Stimulated activated CD8-positive, alpha-beta memory T cell treated with anti-CD3 and anti-CD28 coated beads, Interleukin-15, amount 100 ng/mL, for 48 hours (primary cell): ENCODE measurements at places on chromosomes 6 and 20.

- DNase-seq, result no peak
Observed at GRCh38 chr6:111207141-111207858, 120.0 kb downstream of the SLC16A10 start.

DNA sequence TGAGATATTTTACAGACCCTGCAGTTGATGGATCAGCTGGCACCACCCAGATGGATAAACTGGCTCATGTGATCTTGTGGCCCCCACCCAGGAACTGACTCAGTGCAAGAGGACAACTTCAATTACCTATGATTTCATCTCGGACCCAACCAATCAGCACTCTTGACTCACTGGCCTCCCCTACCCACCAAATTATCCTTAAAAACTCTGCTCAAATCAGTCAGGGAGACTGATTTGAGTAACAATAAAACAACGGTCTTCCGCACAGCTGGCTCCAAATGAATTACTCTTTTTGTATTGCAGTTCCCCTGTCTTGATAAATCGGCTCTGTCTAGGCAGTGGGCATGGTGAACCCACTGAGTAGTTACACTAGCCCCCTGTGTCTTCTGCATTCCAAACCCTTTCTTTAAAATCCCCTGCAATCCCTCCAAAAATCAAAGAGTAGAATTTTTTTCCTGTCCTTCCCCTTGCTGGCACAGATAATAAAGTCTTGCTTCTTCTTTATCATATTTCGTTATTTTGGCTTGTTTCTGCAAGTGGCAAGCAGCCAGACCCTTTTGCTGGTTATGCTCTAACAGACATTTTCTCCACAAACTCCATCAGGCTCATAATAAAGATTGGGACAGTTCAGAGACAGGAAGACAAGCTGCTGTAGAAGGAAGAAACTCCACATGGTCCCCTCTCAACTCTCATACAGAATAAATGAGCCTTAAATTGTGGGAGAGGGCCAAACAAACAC lies 48.3 kb downstream of the OR2B6 start:
- no peak for DNase-seq

- DNase-seq, result no peak
Observed at GRCh38 chr6:134296762-134297161, 21.1 kb downstream of the SGK1 start.

DNA sequence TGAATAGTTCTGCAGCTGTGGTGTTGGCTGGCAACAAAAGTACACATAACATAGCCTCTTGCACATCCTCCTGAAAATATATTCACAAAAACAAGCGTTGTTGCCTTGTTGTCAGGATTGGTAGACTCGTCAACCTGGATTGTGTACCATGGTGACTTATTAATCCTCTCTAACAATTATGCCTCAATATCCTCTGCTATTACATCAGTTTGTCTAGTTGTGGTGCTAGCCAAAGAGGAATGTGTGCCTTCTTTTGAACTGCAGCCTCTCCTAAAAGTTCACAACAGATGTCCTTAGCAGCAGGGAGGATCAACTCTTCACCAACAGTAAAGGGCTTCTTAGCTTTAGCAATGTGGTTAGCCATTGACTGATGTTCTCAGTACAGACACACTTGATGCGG lies 3.6 kb upstream of the SF3B5 start:
- DNase-seq, result no peak

DNA sequence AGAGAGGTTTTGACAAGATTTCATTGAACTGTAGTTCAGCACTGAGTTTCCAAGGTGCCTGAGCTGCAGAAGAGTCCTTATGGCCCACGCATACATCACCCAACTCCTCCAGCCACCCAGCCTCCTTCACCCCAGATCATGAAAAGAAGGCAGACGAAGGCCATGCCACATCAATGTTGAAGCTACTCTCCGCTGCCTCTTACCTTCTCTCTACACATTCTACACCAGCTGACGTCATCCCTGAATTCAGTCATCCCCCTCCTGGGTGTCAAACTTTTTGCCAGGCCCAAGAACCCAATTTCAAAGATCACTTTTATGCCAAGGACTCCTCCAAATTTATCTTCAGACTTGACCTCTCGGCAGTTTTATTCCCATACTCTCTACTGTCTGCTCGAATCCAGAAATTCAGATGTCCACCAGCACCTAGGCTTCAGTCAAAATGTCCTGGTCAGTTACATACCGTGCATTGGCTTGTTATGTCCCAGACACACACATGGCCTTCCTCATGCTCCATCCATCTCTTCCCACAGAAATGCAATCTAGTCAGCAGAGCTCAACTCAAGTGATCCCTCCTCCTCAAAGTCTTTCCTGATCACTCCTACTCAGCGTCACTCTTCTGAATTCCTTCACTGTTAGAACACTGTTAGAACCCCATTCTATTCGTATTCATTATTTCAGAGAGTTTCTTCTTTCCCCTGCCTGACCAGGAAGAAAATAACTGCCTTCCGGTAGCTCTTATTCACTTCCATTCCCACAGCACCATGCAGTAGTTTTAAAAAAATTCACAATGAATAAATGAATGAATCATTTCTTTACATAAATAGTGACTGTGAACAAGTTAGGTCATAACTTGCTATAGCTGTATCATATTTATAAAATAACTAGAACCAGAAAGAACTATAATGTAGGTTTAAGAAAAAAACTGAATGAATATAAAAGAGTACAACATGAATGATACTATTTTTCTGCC lies 11.5 kb downstream of the ATXN1 start:
- no peak for DNase-seq

DNA sequence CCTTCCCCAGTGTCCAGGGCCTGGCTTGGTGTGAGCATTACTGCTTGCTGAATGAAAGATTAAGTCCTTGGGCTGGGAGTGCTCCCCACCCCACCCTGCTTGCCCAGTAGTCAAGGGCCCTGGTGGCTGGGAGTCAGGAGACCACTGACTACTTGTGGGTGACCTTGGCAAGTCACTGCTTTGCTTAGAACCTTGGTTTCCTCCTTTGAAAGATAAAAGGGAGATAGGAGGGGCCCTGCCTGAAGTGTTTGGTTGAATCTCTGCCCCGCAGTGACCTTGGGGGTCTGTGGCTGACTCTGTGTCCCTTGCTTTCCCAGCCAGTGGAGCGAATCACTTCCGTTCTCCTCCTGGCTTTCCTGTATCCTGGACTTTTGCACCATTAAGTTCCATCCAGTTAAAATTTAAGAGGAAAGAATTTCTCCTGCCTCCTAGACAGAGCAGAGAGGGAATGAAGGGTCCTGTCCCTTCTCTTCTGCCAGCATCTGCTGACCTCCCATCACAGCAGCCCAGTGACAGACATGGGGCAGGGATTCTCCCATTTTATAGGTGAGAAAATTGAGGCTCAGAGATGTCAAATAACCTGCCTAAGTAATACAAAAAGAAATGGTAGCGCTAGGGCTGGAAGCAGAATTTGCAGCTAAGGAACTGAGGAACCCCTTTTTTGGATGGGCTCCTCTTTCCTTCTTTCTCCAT lies 3.5 kb upstream of the EPB41L1 start:
- no peak for DNase-seq

DNA sequence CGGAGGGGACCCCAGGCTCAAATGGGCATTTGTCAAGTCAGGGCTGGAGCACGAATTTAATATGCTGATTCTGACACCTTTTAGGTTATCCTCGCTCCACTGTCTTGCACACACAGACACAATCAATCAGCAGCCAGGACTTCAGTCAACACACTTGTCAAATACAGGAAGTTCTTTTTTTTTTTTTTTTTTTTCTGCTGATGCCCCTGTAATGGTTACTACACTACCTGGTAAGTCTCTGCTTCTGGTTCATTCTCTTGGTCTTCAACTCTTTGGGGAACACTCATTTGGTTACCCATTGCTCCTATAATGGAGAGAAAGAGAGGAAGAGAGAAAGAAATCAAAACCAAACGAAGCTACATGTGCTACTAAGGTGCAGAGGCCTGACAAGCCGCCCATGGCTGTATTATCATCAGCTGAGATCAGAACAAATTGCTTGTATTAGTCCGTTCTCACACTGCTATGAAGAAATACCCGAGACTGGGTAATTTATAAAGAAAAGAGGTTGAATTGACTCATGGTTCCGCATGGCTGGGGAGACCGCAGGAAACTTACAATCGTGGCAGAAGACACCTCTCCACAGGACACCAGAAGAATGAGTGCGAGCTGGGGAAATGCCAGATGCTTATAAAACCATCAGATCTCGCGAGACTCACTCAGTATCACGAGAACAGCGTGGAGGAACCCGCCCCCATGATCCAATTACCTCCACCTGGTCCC lies 11.8 kb downstream of the BCAS1 start:
- DNase-seq, result no peak

DNA sequence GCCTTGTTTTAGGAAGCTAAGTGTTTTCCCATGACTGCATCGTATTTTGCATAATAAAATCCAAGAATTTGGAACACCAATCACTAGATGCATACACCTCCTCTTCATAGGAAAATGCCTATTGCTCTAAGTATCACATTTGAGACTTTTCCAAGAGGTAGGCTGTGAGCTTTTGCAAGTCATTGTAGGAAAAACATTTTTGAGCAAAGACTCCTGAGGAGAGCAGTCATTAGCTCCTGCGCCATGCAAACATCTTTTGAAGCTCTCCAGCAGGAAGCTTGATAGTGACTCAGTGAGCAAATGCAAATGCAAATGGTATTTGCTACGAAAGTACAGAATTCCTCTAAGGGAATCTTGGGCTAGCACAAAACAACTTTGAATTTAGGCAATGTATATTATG lies 750.4 kb downstream of the QKI start:
- no peak for DNase-seq

DNA sequence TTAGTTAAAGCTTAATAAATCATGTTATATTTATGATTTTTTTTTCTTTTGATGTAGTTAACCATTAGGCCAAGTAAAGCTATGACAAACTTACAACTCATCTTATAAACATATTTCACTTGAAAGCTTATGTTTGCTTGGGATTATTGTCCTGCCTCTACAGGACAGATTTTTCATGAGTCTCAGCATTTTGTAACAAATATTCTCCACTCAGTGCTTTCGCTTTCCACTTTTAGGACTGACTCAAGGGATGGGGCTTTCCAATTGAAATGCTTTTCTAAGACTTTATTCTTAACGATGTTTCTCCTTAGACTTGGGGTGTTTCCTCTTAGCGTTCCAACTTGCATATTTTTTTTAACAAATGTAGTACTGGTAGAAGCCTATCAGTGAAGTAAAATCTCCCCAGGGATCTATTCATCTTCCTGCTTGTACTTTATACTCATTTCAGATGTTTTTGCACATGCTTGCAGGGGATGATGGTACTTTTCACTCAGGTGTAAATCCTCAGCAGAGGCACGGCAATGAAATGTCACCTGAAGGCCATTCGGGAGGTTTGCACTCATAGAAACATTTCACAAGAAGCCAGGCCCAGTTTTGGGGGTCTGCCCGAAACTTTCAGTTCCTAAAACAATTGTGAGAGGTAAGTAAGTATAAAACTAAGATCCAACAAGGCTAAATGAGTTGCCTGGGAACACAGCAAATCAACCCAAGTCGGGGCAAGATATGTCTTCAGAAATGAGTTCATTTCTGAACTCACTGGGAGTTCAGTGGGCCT lies 298.1 kb upstream of the FOXQ1 start:
- DNase-seq, result no peak

- no peak for DNase-seq
Observed at GRCh38 chr6:81977486-81977885, 225.0 kb upstream of the TENT5A start.

GRCh38 chr6:153976921-153977693 lies 61.9 kb upstream of the OPRM1 start:
- DNase-seq, result no peak

DNA sequence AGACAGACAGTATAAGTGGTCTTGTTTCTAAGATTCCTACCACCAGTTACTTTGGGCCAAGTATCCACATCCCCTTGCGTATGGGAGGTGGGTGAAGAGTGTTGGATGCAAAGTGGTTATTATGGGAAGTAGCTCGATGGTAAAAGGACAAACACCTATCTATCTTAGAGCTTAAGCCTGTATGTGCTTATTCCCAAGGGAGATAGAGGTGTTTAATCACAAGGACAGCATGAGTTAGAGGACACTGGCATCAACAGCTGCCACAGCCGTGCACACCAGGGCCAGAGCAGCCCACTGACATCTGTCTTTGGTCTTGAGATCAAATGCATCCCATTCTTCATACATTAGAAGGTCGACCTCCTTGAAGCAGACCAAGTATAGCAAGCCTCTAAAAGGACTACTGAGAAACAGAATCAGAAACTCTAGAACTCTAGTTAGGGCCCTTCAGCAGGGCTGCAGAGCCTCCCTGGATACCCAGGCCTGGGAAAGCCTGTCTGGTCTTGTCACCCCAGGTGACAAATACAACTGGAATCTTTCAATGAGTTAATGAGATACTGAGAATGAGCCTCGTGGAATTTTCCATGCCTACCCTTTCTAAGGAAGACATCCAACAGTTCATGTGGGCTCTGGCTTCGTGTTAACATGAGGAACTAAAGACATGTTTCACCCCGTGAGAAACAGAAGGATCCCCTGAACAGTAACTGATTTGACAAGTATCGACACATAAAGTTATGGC lies 28.7 kb downstream of the TXNDC5 start:
- no peak for DNase-seq

GRCh38 chr6:132446141-132446854 lies 45.0 kb upstream of the MOXD1 start:
- no peak for DNase-seq

DNA sequence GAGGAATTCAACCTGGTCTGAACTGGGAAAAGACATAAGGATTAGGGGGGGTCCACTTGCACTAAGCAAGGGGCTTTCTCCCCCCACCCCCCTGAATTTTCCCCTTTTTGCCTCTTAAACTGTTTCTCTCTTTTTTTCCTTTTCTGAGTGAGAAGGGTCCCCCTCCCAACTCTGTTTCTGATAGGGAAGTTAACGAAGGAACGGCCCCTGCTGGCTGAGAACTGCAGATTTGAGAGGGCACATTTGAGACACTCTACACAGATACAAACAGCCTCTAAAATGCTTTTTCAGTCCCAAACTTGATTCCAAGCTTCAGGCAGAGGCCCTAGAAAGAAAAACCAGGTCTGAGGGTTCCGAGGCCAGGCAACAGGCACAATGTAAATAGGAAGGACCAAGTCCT lies 91.7 kb downstream of the JARID2 start:
- DNase-seq, result no peak

GRCh38 chr6:154783229-154783628 lies 50.0 kb downstream of the SCAF8 start:
- no peak for DNase-seq

DNA sequence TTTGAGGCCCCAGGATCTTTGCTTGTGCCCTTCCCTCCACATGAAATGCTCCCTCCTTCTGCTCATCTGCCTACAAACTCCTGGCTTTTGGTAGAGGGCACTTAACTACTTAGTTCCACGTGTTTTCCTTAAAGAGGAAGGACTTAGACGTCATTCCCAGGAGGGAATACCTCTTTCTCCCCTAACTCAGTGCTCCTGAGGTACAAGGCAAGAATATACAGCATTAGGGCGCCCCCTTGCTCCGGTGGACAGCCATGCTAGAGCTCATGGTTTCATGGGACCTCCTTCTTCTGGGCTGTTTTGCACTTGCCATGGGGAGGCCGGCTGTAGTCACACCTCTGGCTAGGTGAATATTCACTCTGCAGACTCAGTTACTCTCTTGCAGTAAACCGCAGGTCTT lies 93.8 kb upstream of the LY86 start:
- no peak for DNase-seq

- no peak for DNase-seq
Observed at GRCh38 chr6:73225396-73225795, at the start of gene KHDC1L. Gene KHDC1L (minus strand): TSS chr6:73225496. CDS start chr6:73225408, 88 bp downstream.
